Activated CD4-positive, alpha-beta T cell treated with anti-CD3 and anti-CD28 coated beads, Interleukin-2, amount 50 U/mL, for 48 hours (primary cell): ENCODE measurements at places on chromosomes 12 and 14.
A peak's percentile ranks its signal among the peaks of the same experiment; 100 is the strongest.

DNA sequence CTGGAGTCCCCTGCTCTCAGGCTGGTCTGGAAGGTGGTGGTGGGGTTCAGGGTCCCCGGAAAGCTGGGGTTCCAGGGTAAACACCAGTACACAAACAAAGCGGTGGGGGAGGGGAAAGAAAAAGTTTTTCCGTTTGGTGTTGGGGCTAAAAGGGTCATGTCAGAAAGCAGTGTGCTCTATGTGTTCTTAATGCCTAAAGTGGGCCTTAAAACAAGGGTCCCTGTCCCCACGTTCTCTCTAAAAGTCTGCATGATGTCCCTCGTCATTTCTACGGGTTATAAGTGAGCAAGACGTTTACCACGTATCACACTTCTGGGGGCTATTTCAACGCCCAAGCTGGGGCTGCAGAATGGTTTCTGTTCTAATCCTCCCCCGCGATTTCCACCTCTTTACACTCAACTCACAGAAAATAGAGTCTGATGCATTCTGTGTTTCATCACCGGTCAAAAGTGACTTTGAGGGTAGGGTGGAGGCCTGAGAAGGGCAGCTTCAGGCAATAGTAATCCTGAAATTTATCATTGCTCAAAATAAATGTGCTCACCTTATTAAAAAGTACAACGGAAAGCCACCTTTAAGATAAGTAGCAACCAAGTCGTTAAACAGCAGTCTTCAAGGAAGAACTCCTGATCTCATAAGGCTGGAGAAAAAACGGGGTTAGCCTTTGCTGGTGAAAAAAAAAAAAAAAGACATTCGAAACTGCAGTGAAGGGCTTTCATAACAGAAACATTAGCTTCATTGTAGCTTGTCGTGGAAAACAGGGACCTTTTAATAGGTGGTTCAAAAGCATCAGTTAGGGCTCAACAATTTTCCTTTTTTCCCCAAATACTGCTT lies 63.9 kb upstream of the PTGR2 start:
- peak; percentile 54 for DNase-seq

- no peak for DNase-seq
These were observed 4.0 kb upstream of the SYCP3 start for GRCh38 chr12:101743242-101743641.

DNA sequence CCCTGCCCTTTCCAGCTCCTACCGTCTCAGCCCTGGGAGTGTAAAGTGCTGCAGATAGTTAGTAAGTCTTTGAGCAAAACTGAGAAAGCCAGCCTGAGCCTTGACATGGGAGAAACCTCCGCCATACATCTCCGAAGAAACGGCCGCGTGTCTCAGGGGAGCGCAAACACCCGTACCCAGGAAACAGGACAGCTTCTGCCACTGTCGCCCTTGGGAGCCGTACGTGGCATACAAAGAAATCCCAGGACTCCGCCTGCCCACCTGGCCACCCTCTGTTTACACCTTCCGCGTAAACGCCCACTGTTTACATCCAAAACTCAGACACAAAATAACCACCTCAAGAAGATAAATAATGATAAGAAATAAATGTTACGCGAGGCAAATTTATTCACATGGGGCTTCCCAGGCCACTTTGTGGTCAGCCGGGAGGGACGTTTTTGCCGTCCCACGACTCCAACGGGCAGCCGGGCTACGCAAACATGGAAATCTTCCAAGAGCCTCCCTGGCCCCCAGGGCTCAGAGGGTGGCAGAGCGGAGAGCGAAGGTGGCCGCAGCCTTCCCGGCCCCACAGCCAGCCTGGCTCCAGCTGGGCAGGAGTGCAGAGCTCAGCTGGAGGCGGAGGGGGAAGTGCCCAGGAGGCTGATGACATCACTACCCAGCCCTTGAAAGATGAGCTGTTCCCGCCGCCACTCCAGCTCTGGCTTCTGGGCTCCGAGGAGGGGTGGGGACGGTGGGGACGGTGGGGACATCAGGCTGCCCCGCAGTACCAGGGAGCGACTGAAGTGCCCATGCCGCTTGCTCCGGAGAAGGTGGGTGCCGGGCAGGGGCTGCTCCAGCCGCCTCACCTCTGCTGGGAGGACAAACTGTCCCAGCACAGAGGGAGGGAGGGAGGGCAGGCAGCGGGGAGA lies at the start of gene BDKRB2:
Gene BDKRB2, plus strand, starts transcription at position 689 of the 908 bp plus-strand sequence. CDS start 32,269 bp downstream, outside the sequence.
- peak; percentile 17 for DNase-seq

DNA sequence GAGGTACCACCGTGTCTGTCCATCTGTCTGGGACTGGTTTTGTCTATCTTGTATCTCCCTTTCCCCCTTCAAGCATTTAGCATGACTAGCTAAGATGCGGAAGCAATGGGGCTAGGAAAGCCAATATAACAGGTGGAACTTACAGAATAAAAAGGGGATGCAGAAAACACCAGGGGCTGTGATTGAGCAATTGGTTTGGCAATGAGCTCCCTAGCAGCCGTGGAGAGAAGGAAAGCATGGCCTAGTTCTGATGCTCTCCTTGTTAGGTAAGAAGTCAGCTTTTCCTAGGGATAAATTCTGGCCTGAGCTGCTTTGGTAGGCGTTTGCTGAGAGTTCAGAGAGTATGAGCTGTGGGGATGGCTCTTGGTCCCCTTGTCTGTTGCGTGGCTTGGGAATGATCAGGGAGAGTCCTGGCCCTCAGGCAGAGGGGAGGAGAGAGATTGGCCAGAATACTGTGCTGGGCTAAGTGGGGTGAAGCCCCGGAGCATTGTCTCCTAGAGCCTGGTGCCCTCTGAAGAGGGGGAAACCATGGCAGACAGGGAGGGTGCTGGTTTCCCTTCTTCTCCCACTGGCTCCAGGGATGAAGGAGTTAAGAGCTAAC lies 7.1 kb downstream of the SETD1B start:
- DNase-seq: no peak

- DNase-seq: no peak
These were observed 46.0 kb downstream of the PAH start for GRCh38 chr12:102871014-102871413.

DNA sequence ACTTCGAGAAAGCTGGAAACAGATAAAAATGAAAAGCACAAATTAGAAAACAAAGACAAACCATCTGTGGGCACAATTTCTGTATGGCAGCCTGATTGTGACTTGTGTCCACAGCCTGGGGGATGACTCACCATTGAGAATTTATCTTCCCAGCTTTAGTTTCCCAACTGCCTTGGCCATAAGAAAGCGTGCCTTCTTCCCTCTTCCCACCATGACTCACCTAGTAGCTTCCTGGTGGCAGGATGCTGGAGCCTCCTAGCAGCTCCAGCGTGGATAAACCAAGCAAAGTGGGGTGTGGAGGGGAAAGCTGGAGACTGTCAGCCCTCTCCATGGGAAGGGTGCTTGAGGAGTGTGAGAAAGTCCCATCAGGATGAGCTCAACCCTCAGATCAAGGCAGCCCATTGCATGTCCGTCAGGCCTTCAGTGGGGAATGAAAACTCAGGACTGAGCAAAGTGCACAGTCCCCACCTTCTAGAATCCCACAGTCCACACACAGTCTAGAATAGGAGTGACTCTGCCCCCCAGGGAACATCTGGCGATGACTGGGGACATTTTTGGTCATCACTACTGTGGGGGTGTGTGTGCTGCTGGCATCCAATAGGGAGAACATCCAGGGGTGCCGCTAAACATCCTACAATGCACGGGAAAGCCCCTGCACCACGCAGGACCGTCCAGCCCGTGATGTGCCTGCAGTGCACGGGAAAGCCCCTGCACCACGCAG lies 22.4 kb upstream of the SERPINA6 start:
- no peak for DNase-seq

DNA sequence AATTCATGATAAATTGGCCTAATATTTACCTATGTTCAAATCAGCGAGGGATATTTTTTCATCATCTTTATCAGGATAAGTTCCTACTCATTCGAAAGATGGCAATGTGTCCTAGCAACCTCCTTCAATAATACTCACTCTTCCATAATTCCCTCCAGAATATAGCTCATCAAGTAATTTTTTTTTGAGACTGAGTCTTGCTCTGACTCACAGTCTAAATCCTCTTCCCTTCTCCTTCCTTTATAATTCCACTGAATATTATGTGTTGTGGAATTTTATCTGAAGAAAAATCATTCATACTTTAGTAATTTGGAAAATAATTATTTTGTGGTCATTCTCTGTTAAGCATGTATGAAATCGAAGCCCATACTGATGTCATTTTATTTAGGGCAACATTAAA lies 663.8 kb downstream of the FLRT2 start:
- no peak for DNase-seq

DNA sequence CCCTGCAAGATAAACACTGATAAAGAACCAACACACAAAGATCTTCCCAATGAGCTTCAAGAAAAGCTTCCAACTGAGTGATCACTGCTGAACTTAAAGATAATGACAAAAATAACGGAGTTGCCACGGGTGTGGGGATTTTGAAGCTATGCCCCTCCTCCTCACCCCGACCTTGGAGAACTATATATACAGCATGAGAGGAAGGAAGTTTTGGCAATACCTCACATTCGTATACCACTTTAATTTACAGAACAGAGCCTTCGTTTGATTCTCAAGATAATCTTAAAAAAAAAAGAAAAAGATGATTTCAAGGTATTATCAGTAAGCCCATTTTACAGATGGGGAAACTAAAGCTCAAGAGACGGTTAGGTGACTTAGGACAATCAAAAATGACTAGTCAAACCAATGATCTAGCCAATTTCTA lies 715 bp downstream of the NEK9 start:
- DNase-seq: no peak
